ENCODE measurements at places on chromosomes 2 and 18.
A peak's percentile ranks its signal among the peaks of the same experiment; 100 is the strongest.

- DNase-seq: no peak
These were observed 343.8 kb upstream of the EPHA4 start for GRCh38 chr2:221915926-221916325.

GRCh38 chr2:85455552-85456090 lies 37.1 kb downstream of the SH2D6 start:
- DNase-seq: no peak

DNA sequence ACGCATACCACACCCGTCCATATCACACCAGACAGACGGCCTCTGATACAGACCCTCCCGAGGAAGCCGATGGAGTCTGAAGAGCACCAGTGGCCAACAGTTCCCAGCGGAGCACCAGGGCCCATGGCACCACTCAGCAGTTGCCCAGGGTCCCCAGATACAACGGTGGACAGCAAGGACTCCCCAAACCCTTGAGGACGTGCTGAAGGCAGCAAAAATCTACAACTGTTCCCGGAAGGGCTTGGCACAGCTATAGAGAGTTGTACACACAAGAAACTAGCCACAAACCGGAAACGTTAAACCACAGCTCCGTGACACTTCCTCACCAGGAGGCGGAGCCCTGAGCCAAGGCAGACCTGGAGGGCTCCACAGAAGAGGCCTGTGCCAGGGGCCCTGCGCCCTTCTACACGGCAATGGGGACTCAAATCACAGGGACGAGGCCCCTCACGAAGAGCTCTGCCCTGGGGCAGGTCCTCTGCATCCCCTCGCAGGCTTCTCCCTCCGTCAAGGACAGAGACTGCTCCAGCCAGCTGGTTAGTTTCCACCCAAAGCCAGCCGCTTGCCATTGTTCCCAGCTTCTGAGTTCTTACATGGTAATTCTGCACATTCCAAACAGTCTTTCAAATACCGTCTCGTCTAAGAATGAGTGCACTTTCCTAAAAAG lies 133.4 kb downstream of the HDAC4 start:
- DNase-seq: peak; percentile 89

DNA sequence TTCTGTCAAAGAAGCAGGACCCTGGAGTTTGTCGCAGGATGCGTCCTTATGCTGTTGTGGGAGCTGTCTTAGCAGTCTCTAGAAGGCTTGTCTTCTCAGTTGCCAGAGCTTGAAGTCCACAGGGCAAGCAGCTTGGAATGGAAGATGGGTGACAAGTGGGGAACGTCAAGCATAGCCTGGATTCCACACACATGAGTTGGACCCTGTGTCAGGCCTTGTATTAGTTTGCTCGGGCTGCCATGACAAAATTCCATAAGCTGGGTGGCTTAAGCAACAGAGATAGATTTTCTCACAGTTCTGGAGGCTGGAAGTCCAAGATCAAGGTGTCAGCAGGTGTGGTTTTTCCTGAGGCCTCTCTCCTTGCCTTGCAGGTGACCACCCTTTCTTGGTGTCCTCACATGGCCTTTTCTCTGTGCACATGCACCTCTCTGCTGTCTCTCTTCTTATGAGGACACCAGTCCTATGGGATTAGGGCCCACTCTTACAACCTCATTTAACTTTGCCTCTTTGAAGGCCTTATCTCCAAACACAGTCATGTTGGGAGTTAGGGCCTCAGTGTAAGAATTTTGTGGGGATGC lies 51.3 kb downstream of the THNSL2 start:
- DNase-seq: no peak

GRCh38 chr2:223997938-223998337 lies 40.7 kb downstream of the MRPL44 start:
- DNase-seq: no peak

DNA sequence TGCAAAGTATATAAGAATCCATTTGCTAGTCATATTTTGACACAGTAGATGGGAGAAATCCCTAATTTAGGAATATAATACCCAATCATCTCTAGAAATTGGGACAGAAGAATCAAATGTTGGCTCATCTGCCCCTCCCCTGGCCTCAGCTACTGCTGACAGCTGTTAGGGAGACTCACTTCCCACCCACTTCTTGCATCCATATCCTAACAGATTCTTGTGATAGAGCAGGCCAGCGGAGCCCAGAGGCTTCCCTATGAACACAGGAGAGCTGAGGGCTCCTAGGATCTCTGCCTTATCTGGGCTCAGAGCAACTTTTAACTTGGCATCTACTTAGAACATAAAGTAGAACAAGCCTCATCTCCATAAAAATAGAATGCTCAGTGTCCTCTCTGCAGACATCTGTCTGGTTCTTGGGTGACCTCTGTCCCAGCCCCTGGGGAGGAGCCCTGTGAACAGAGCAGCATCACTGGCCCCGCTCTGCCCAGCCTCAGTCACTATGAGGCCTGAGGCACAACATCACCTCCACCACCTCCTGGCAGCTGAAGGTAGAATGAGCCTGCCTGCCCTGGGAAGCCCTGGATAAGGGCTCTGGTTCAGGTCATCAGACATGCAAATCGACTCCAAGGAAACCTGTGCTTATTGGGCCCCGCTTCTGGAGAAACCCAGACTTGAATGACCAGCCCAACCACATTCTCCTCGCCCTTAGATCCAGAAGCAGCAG lies 229.7 kb downstream of the ANKRD36B start:
- DNase-seq: no peak

DNA sequence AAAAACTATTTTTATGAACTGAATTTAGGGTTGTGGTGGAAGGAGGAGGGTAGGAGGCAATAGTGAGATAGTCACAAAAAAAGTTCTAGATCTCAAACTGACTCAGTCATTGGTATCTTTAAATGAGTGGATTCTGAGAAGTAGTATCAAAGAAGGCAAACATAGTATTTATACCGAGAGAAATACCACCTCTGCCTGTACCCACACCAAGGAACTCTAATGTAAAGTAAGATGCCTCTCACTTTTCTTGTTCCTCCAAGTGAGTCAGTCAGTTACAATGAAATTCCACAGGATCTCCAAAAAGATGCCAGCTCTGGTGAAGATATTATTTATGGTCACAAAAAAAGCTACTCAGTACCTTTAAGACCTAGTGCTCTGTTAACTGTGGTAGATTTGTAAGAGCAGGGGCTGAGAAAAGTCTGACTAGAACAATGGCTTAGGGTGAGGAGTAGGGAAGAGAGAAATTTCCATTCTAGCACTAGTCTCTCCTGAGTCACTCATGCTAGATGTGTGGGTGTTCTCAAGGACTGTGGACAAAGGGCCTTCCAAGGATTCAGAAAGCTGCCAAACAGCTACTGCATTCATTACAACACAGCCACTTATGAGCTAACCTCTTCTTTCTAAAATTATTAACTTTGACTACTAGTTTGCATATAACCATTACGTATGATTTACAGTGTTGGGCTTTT lies 36.3 kb downstream of the YWHAQ start:
- no peak for DNase-seq

GRCh38 chr18:50749421-50749820 lies 70.4 kb downstream of the MRO start:
- DNase-seq: no peak

DNA sequence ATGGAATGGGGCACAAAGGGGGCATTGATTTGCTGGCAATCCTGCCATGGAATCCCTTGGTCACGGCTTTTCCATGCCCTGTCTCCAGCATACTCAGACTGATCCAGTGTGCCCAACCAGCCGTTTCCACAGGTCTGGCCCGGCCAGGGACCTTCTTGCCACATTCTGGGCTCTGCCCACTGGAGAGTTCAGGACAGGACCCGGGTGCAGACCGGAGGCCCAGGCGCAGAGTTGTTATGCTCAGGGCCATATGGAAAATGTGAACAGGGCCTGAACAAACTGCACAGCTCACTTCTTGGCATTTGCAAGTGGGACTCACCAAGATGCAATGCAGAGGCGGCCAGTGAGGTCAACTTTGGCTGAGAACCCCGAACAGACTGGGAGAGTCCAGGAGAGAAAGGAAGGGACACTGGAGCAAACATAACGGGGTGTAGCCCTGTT lies 15.6 kb upstream of the ASAP2 start:
- no peak for DNase-seq

DNA sequence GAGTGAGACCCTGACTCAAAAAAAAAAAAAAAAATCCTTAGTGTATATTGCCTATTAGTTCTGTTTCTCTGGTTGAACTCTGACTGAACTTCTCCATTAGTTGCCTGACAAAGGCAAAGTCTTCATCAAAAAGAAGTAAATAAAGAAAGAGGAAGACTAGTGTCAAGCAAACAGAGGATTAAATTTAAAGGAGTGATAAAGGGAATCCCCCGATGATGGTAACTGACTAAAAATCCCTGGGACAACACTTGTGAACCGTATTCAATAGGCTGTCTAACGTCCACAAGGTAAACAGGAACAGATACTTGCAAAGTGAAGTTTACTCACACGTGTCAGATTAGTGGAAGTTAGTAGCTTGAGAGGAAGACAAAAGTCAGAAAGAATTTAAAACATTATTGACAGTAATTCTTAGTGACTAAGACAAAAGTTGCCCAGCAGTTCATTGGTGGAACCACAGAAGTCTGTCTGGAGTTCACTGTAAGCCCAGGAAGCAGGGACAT lies 26.2 kb upstream of the SPOPL start:
- DNase-seq: no peak

- no peak for DNase-seq
These were observed 116.3 kb upstream of the SPRED2 start for GRCh38 chr2:65548576-65549256.

- DNase-seq: no peak
These were observed 16.4 kb downstream of the CRIM1 start for GRCh38 chr2:36371928-36372391.

- no peak for DNase-seq
These were observed 58.7 kb downstream of the MYO3B start for GRCh38 chr2:170236680-170237047.

- DNase-seq: no peak
These were observed 85.4 kb upstream of the CABLES1 start for GRCh38 chr18:23049698-23050373.

DNA sequence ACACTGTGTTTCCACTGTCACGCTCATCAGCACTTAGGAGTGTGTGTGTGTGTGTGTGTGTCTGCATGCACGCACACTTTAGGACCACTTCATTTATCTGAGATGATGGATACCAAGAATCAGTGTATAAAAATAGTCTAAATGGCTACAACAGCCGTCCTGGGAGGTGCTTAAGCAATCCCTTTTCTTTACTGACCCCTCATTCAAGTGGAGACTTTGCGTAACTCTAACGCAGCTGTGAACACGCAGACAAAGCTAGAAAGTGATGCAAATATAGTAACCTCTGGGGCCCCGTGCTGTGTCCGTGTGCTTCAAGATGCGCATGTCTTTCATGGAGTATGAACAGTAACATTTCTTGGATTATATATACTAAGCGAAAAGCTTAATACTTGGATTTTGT lies 40.4 kb upstream of the RBM44 start:
- DNase-seq: no peak

DNA sequence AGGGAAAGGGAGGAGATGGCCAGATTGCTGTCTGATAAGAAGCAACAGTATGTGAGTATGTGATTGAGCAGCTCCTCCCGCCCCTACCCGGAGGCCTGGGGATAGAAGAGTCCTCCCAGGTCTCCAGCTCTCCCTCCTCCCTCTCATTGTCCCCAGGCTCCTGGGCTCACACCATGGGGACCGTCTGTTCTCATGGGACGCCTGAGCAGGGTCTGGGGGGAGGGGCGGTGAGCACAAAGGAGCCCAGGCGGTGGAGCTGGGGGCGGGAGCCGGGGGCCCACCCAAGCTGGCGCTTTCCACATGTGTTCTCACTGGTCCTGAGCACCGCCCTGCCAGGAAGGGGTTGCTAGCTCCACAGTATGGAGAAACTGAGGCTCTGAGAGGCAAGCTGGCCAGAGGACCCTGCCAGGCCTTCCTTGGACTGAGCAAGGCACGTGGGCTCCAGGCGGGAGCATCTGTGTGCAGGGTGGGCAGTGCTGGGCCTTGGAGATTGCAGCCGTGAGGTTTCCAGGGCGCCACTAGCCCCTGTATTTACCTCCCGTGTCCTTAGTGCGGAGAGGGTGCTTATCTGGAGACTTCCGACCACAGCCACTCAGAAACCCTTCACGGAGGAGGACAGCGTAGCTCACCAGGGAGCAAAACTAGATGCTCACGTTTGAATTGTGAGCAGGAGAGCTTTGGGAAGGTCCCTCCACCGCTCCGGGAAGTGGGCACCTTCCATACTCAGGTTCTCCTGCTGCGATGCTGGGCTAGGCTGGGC lies 37.4 kb downstream of the PDIA6 start:
- no peak for DNase-seq

DNA sequence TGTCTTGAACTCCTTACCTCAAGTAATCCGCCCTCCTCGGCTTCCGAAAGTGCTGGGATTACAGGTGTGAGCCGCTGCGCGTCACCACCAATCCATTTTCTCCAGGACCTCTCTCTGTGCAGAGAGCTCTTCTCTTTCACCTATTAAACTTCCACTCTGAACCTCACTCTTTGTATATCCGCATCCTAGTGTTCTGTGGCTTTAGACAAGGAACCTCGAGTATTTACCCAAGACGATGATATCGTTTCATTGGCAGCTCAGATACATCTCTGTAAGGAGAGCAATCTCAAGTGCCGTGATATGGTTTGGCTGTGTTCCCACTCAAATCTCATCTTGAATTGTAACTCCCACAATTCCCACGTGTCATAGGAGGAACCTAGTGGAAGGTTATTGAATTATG lies 15.1 kb upstream of the WDR33 start:
- no peak for DNase-seq

GRCh38 chr2:223576873-223577272 lies 25.3 kb downstream of the SCG2 start:
- no peak for DNase-seq

DNA sequence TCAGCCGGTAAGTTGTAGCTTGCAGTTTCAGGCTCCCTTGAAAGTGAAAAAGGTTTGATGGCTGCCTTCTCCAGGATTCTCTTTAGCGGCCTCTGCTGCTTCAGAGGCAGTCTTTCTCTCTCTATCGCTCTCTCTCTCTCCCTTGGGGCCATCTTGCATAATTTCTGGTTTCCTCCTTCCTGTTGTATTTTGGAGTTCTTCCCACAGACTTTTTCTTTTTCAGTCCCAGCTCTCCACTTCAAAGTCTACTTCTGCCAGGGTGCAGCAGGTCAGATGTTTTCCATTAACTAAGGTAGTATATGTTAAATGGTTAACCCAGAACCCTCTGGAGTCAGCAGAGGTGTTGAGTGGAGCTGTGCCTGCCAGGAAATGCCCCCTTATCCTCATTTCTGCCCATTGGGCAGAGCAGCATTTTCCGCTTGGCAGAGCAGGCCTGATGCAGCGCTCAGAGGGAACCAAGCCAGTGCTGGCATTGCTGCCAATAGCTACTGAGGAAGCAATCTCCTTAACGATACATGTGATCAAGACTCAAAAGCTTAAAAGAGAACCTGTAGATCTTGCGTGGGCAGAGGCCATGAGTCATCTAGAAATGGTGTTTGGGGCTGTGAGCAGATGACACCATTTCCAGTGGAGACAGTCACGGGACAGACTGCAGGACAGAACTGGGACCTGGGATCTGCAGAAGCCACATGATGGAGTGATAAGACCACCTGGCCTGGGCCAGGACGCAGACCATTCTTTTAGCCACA lies 20.8 kb downstream of the DBI start:
- peak; percentile 30 for DNase-seq

- DNase-seq: no peak
These were observed 30.2 kb downstream of the PRKCE start for GRCh38 chr2:45681675-45682074.
